ENCODE measurements at places on chromosomes 16 and 17. TPM values are rescaled to one million over a fixed set of nuclear protein-coding genes. Genes with fewer than 3 reads are reported as not detected.

DNA sequence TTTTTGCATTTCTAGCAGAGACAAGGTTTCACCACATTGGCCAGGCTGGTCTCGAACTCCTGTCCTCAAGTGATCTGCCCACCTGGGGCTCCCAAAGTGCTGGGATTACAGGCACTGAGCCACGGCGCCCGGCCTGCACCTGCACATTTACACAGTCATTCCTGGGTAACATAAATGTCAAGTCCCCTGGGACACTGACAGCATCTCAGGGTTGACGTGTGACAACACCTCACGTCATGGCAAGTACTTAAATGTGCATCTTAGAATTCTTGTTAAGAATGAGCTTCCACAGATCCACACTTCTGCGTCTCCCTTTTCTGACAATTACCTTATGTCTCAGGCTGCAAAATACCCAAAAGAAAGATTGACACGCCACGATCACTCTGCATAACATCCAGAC, 80.5 kb downstream of the ABR start:
- peak; percentile 66 for DNase-seq

DNA sequence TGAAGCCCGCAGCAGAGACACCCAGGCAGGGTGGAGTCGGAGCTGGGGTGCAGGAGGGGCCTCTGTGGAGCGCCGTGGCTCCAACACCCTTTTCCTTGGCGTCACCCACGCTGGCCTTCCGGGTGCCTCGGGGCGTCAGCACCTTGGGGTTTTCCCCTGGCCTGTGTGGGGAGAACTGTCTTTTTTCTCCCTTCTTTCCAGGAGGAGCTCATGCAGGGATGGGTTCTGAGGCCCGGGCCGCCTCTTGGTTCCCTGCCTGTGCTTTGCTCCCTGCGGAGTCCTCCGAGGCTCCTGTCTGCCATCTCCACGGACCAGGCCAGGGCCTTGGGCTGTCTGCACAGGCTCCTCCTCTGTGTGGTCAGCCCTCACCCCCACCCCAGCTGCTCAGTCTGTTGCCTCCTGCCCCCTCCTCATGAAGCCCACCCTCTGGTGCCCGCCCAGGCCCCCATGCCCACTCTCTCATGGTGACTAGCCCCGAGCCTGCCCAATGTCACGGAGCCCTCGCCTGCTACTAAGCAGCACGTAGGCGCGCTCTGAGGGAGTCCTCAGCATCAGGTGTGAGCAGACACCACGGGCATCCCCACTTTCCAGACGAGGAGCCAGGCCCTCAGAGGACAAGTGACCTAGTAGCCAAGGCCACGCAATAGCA, 5.0 kb downstream of the KATNB1 start:
- DNase-seq: peak; percentile 58

- DNase-seq: peak; percentile 77
These were observed 2.8 kb downstream of the TRAF4 start for GRCh38 chr17:28746611-28747050.

DNA sequence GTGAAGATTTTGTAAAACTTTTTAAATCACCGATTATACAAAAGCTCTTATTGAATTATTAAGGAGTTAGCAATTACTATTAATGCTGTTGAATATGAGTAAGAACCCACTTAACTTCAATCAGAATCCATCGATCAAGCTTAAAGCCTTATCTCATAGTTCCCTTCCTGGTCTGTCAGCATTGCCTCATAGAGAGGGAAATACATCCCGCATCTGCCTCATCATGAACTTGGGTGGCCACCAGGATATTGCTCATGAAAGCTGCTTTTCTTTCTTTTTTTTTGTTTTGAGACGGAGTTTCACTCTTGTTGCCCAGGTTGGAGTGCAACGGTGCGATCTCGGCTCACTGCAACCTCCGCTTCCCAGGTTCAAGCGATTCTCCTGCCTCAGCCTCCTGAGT, 66.7 kb downstream of the PIGL start:
- no peak for DNase-seq

GRCh38 chr17:17448723-17449122, 28.1 kb upstream of the MED9 start:
- no peak for DNase-seq

GRCh38 chr16:85105475-85105874, 6.8 kb downstream of the CIBAR2 start:
- peak; percentile 58 for DNase-seq

GRCh38 chr17:21243516-21244303, 9.5 kb downstream of the NATD1 start:
- DNase-seq: peak; percentile 71

- DNase-seq: no peak
These were observed 18.8 kb upstream of the KRT10 start for GRCh38 chr17:40841246-40841645.

GRCh38 chr16:57611706-57612105, 16.7 kb upstream of the ADGRG1 start:
- DNase-seq: peak; percentile 82

- no peak for DNase-seq
These were observed 4.9 kb downstream of the UBE2O start for GRCh38 chr17:76447931-76448652.

- no peak for DNase-seq
These were observed 99.1 kb upstream of the RBBP6 start for GRCh38 chr16:24440306-24440705.

GRCh38 chr17:70859829-70860228, 690.5 kb downstream of the KCNJ2 start:
- DNase-seq: peak; percentile 31

- DNase-seq: peak; percentile 94
These were observed at the start of gene PTGES3L for GRCh38 chr17:42979511-42980273. PTGES3L (minus strand) TSS chr17:42980080; CDS start chr17:42980053, 27 bp downstream.

DNA sequence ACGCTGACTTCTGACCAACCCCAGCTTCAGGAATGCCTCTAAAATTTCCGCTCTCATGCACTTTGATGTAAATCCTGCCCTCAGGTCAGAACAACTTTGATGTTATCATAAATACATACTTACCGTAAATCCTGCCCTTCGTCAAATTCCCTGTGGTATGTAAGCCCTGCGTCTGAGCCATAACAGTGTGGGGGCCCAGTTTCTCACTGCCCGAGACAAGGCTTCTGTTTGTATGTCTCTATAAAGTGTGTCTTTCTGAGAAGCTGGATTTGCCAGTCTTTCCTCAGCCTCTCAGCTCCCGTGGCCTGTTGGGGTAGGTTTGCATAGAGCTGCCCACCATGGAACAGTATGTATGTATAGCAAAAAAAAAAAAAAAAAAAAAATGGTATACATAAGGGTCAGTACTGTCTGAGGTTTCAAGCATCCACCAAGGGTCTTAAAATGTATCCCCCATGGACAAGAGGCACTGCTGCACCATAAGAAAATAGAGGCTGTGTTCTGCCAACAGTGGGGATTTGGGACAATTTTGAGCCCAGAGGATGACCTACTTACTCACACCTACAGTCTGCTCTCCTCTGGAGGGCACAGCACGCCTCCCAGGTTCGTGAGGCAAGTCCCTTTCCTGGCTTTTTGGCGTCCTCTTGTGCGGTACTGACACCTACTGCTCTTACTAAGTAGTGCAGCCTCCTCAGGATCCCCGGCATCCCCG, 17.5 kb downstream of the PRMT7 start:
- DNase-seq: peak; percentile 93

GRCh38 chr16:50354629-50355456, 13.9 kb downstream of the BRD7 start:
- no peak for DNase-seq

Gene GRB7
- under 0.01 TPM for total RNA-seq

Gene CX3CL1
- total RNA-seq: not detected

Gene CCT6B
- total RNA-seq: 5.9 TPM

Gene PNMT
- total RNA-seq: not detected

Gene KRT24
- not detected for total RNA-seq

Gene IGSF6
- total RNA-seq: under 0.01 TPM

Gene LLGL2
- 0.59 TPM for total RNA-seq

Gene SLFN12L
- total RNA-seq: 0.88 TPM

Gene CES1
- total RNA-seq: 5.6 TPM

Gene KPNA2
- total RNA-seq: 40.9 TPM

Gene BFAR
- 142 TPM for total RNA-seq

Gene CDK10
- 24.8 TPM for total RNA-seq

Gene PRSS27
- total RNA-seq: 2.5 TPM

Measured in osteoblast (primary cell).